ENCODE measurements at places on chromosomes 4 and X.

- no peak for DNase-seq
These were observed 72.4 kb downstream of the COQ2 start for GRCh38 chr4:83212041-83212851.

DNA sequence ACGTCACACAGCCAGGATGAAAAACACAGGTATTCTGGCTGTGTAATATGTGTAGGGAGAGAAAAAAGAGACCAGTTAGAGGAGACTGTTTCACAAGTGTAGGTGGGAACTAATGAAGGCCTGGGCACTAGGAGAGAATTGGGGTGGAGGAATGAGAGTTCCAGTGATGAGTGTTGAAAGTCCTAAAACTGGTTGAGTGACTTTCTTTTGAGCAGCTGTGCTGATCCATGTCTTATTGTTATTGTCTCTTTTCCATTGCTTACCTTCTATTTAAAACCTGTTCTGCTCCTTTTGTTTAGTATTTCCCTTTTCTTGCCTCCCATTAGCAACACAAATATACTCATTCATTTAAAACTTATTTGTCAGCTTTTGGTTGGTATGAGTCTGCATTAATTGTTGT lies 88.7 kb downstream of the PDLIM5 start:
- DNase-seq, result peak; percentile 18

GRCh38 chr4:38577462-38577861 lies 86.5 kb upstream of the KLF3 start:
- no peak for DNase-seq

DNA sequence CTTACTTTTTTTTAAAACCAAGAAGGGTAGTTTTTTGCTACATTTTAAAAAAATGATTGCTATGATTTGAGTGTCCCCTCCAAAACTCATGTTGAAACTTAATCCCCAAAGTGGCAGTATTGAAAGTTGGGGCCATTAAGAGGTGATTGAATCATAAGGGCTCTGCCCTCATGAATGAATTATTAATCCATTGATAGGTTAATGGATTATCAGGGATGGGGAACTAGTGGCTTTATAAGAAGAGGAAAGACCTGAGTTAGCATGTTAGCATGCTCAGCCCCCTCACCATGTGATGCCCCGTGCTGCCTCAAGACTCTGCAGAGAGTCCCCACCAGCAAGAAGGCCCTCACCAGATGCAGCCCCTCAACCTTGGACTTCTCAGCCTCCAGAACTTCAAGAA lies 31.0 kb downstream of the SMIM43 start:
- DNase-seq, result no peak

- DNase-seq, result peak; percentile 6
These were observed 578 bp downstream of the CHIC2 start for GRCh38 chr4:54063737-54064316.

DNA sequence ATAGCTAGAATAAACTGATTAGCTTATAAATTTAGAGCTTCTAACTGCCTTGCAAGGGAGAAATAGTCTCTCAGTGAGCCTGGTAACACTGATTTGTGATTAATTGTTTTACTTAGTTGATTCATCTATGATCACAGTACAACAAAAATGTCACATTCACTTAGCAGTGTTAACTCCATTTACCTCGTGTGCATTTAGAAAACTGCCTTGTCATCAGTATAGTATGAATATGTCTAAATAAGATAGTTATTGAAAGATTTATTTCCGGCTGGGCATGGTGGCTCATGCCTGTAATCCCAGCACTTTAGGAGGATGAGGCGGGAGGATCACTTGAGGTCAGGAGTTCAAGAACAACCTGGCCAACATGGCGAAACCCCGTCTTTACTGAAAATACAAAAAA lies 39.3 kb downstream of the FAM199X start:
- DNase-seq, result no peak

DNA sequence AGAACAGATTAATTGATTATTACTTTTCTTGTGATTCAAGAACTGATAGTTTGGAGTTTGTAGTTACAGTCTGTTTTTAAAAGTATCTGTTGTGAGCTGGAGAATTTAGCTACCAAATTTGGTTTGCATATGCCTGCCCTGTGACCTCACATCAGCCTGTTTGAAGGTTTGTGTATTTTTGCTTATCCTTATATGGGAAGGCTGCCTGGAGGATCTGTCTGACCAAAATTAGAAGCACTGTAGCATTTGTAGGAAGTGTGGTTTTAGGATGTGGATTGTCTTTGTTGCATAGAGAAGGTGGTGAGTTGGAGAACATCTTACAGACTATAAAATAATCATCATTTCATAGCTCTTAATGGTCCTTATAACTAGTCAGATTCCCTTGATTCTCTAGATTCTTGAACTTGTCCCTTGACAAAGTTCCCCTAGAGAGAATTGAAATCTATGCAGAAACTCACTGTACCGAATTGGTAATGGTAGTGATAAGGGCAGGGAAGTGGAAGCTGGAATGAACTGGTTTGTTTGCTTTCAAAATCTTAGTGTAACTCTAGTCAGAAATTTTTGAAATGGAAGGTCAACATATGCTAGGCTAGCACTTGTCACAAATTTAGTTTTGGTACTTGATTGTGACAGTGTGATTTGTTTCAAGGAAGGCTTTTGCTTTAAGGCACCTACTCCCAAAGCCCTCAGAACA lies 57.3 kb downstream of the SH3BGRL start:
- no peak for DNase-seq

GRCh38 chr4:6150046-6150735 lies 50.2 kb downstream of the JAKMIP1 start:
- no peak for DNase-seq

- no peak for DNase-seq
These were observed 242.4 kb downstream of the ARHGAP24 start for GRCh38 chr4:85717351-85717750.

- no peak for DNase-seq
These were observed 39.8 kb downstream of the HAND2 start for GRCh38 chr4:173490256-173490655.

DNA sequence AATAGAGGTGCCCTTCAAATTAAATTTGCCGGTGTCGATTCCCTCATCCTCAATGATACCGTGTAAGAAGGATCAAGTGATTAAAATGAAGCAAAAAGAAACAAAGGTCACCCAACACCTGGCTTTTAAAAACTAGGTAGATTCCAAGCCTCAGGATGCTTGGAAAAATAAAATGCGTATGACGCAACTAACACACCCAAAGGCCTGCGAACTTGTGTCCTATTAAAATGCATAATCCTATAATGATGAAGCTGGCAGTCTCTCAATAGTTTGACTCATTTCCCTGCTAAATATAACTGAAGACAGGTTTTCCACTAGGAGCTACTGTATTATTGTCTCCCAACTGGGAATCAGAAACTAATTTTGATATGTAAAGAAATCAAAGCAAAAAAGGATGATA lies 263.2 kb downstream of the DHX15 start:
- no peak for DNase-seq

- no peak for DNase-seq
These were observed 8.2 kb downstream of the SLC10A7 start for GRCh38 chr4:146513548-146513947.

DNA sequence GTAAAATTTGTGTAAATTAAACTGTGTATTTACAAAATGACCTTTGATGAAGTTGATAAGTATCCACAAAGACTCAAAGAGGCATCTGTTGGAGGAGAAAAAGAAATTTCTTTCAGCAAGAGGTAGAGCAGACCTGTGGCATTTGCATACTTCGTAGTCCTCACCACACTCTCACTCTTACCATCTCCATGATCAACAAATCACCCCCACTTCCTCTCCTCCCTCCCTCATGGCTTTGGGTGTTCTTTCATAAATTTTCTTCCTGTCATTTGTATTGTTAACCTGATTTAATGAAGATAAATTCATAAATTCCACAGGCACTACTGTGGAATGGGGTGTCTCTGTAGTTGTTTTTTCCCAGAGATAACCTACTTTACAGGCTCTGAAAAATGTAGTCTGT lies 366.5 kb downstream of the ZNF674 start:
- DNase-seq, result no peak

- no peak for DNase-seq
These were observed 12.5 kb upstream of the SEL1L3 start for GRCh38 chr4:25875281-25875745.

- DNase-seq, result no peak
These were observed 4.5 kb upstream of the GBA3 start for GRCh38 chr4:22688236-22688635.

DNA sequence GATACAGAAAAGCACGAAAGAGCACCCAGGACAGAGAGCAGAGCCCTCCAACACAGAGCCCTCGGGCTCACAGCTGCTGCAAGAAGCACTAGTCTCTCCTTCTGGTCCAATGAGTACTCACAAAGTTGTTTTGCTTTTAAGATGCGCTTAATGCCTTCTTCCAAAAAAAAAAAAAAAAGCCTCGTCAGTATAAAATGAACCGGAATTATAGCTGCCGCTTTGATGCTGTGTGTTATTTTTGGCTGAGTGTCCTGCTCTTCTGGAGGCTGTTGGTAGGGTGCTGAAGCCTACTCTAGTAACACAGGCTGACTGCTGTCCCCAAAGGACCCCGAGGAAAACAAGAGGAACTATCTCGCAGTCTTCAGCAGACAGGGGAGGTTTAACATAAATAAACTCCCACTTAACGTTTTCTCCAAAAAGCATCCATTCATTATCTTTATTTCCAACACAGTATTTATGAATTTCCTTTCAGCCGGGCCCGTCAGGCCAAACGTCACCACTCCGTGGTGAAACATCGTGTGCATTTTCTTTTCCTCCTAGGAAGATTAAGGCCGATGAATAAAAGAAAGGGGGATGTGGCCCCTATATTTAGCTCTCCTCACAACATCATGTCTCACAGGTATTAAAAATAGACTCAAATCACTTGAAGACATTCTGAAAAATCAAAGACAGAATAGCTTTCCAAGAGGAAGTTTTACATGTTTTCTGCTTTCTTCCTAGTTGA lies 213.7 kb upstream of the PPARGC1A start:
- DNase-seq, result no peak

GRCh38 chrX:43557792-43558191 lies 98.3 kb upstream of the MAOA start:
- DNase-seq, result peak; percentile 2

- no peak for DNase-seq
These were observed 379.0 kb downstream of the STIM2 start for GRCh38 chr4:27239641-27240040.

DNA sequence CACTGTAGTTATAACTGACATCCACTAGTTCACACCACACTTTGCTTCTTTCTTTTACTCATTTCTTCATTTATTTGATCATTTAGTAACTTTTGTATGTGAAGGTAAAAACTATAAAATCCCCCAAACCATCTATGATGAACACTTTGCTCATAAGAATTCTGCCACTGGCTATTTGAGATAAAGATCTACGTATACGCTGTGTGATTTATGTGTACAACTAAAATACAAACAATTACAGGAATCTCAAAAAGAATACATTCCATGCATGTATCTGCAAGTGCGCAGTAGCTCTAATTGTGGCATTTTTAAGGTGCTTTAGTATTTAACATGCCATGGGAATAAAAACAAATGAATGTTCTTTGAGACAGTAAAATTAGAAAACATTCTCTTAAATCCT lies 156.9 kb upstream of the NAP1L5 start:
- no peak for DNase-seq

GRCh38 chr4:183256756-183257385 lies 63.2 kb downstream of the CLDN22 start:
- peak; percentile 4 for DNase-seq

DNA sequence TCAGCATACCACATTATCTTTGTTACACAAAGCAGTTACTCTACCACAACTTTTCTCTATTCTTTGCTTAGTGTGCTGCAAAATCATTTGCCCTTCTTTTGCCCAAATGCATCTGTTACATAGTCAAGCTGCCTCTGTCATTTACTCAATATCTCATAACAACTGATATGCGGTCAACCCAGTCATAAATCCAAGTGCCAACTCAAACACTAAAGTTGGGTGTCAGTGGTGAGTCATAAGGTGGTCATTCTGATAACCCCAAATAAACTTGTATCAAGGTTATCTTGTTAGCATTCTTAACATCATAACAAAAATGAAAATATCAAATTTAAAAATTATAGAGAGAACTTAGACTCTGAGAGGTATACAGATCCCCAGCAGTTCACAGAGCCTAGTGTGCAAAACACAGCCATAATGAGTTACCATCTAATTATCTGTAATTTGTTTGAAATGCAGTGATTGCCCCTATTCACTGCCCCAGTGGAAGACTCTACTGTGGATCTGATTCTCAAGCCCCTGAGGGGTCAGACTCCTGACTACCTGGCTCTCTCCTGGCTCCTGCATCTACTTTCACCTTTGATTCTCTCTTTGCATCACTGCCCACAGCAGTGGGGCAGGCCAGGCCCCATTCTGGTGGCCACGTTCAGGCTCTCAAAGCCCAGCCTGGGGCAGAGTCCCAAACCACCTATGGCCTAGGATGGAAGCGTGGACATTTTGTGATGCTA lies 29.2 kb downstream of the TBC1D9 start:
- no peak for DNase-seq

- DNase-seq, result no peak
These were observed 168.2 kb upstream of the BCOR start for GRCh38 chrX:40265936-40266335.

DNA sequence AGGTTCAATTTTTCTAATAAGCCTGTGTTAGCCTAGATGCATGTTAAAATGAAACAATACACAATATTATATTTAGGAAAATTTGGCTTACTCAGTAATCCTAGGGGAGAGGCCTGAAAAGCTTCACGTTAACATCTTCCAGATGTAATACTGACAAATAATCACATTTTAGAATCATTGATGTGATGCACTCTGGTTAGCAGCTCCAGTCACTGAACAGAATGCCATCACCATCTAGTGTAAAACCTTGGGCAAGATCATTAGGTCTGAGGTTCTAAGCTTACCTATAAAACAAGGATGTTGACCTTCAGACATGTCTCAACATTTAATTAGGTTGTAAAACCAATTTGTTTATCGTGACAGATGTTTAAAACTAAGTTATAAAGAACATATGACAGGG lies 1704.8 kb downstream of the STIM2 start:
- DNase-seq, result no peak

GRCh38 chrX:45788315-45788714 lies 587.6 kb upstream of the DIPK2B start:
- DNase-seq, result no peak
